ENCODE measurements at places on chromosomes 16 and 17.

DNA sequence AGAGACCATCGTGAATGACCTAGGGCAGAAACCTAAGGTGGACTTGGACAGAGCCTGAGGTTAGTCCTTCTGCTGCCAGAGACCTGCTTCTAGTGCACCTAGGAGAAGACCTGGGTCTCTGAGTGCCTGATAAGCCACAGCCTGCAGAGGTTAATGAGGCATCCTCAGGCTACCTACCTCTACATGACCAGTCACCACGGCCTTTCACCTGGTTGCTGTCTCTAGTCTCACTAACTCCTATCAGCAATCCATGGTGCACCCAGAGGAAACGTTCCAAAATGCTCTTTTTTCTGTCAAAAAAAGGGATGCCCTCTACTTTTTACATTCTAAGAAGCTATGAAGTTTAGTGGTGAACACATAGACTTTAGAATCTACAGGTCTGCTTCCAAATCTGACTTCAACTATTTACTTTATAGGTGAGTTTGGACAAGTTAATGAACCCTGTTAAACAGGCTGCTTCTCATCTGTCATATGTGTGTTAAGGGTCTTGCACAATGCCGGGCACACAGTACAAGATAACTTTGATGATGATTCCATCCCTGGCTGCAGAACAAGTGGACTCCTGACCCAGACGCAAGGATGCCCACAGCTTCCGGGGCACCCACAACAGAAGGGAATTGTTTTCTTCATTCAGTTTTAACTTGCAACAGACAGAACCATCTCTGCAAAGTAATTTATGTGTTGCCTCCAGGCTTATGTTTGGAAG is 469.9 kb upstream of the CDH5 start:
- no peak for DNase-seq

DNA sequence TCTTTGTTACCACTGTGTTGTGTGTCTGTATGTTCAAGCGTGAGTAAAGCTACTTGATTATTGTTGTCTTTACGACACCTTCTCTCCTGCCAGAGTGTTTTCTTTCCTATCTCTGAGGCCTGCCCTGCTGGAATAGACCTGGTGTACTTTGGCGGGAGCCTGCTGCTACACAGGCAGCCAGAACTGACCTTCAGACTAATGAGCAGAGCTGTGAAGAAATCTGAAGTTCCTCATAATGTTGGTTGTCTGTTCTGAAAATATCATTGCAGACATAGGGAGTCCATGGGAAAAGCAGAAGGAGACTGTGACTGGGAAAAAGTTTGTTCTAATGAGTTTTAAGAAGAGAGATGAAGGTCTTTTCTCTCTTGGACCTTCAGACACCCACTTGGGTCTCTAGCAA is 9.8 kb downstream of the RHOT1 start:
- no peak for DNase-seq

DNA sequence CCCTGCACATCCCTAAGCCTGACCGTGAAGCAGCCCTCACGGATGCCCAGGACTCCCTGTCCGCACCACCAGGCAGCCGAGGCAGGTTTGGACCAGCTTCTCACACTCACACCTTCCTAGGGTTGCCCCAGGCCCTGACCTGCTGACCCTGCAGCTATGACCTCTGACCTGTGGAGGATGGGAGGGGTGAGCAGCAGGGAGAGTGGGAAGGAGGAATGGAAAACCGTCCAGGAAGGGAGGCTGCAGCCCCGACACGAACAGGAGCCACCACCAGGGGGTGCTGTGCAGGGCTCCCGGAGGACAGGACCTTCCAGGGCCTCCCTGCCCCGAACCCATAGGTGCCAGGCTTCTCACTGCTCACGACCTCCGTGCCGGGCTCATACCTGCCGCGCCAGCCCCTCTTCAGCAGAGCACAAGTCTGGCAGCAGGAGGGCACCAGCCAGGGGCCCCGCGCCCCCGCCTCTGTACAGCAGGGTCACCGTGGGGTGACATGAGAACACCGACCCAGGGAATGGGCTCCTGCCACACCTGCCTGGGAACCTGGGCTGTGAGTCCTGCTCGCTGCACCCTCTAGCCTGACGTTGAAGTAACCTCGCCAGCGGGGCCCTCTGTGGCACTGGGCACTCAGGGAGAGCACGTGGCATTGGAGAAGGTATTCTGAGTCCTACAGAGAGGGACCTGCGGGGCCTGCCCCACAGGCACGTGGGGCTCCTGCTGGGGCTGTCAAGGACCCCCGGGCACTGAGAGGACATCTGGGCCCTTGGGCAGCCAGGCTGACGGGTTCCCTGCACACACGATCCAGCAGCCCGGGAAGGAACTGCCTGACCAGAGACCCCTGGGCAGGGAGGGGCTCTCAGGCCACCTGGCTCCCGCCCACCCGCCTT is 37.6 kb downstream of the CTU2 start:
- DNase-seq, result peak; percentile 79

- DNase-seq, result no peak
Measured at GRCh38 chr17:18278867-18279266, 18.4 kb downstream of the MIEF2 start.

- DNase-seq, result no peak
Measured at GRCh38 chr16:67105881-67106280, 3.9 kb upstream of the PHAF1 start.

GRCh38 chr17:64094412-64094811 is 35.5 kb downstream of the ERN1 start:
- no peak for DNase-seq

DNA sequence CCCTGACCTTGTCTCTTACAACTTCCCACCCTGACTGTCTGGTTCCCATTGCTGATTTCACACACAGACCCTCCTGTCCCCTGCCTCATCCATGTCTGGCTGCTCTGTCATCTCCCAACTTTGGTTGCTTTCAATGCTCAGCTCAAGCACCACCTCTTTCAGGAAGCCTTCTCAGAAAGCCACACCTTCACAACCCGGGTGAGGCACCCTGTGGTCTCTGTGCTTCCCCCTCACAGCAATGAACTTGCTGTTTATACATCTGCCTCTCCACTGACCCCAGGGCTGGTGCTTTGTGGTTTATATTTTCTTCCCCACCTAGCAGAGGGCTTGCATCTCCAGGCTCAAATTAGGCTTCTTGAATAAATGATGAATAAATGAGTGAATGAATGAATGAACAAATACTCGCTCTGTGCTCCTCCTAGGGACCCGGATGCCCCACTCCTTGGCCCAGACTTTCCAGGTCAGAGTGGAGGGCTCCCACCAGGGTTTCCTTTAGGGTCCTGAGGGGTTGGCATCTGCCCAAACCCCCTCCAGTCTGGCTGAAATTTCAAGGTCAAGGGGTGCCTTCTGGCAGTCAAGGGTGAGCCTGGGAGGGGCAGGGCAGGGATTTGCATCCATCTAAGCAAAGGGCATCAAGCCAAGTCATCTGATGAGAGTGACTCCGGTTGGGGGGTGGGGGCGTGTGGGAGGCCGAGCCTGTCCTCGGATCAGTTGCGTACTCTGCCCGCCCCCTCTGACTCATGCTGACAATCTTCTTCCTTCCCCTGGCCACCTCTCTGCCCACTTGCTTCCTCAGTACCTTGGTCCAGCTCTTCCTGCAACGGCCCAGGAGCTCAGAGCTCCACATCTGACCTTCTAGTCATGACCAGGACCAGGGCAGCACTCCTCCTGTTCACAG is at the start of gene ITGAX:
Gene ITGAX (plus strand): TSS at position 783 of the 898 bp plus-strand sequence. CDS start 79 bp downstream, at position 862.
- DNase-seq, result peak; percentile 93

DNA sequence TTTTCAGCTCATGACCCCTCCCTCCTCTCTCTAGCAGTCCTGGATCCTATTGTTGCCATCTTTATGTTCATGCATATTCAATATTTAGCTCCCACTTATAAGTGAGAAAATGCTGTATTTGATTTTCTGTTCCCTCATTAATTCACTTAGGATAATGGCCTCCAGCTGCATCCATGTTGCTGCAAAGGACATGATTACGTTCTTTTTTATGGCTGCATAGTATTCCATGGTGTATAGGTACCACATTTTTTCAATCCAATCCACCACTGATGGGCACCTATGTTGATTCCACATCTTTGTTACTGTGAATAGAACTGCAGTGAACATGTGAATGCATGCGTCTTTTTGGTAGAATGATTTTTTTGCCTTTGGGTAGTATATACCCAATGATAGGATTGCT is 188.4 kb downstream of the FOXL1 start:
- no peak for DNase-seq

DNA sequence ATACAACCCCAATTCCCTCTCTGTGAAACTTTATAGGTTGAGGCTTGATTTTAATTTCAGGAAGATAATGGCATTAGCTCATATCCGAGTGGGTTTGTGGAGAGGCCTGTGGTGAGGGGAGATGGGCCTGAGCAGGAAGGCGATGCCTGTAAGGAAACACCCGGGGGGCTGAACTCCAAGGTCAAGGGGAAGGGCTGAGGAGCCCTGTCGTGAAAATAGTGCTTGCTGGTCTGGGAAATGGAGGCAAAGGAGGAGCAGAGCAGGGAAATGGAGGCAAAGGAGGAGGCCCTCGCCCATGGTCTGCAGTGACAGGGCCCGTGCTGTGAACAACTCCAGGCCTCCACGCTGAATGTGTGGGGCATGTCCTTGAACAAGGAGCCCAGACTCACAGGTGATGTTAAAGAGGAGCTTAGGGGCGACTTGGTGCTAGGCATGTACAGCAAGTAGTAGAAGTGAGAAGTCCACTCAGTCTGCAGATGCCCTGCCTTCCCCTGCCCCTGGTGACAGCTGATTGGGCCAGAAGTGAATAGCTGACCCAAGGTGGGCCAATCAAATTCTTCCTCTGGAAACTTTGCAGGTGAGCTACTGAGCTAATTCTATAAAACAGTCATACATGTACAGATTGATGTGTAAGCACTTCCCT is 38.1 kb downstream of the MRPS23 start:
- no peak for DNase-seq

GRCh38 chr16:73858326-73858725 is 438.3 kb upstream of the PSMD7 start:
- DNase-seq, result no peak

GRCh38 chr16:28298511-28298878 is 6.2 kb downstream of the SBK1 start:
- no peak for DNase-seq

- DNase-seq, result no peak
Measured at GRCh38 chr16:49338611-49339265, 34.9 kb upstream of the C16orf78 start.

GRCh38 chr17:81471818-81472456 is 40.7 kb downstream of the ACTG1 start:
- DNase-seq, result no peak

DNA sequence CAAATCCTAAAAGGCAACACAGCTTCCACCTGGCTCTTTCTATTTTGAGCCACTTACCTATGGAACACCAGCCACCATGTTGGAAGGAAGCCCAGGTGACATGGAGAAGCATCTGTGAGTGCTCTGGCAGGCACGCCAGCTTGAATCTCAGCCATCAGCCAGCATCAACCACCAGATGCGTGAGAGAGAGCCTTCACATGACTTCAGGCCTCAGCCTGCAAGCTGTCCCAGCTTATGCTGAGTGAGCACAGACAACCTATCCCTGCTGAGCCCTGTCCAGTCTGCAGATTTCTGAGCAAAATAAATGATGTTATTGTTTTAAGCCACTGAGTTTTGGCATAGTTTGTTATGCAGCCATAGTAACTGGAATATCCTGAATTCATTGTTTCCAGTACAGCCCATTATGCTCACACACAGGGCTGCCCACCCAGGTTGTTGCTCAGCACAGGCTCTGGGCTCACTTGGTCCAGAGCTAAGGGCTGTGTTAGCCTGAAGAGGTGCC is 35.1 kb downstream of the TMEM238L start:
- no peak for DNase-seq

- no peak for DNase-seq
Measured at GRCh38 chr17:48497103-48497502, 33.7 kb downstream of the HOXB1 start.
